Activated gamma-delta T cell treated with Interleukin-2 at 50 U/mL for 16 hours (primary cell): ENCODE measurements at places on chromosomes 3 and 15.

DNA sequence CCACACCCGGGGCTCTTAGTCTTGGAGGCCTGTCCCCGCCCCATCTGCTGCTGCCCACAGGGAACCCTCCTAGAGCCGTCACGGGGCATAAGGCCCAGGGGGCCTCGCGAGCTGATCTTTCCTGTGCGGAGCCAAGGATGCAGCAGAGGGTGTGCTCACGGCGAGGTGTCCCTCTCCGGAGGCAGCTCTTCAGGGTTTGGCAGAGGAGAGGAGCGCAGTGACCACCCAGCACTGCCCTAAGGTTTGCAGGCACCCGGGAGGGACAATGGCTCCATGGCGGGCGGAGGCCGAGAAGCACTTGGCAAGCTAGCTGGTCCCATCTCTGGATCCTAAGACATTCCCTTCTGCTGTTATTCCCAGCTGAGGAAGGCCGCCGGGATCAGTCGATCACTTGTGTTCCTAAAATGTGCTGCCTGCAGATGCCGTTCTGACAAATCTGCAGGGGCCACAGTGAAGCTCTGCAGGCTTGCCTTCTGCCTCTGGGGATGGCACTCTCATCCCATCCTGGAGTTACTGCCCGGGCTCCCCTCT lies 47.4 kb upstream of the PCSK6 start:
- DNase-seq = no peak

GRCh38 chr3:28547677-28548076 lies 199.1 kb upstream of the AZI2 start:
- no peak for DNase-seq

DNA sequence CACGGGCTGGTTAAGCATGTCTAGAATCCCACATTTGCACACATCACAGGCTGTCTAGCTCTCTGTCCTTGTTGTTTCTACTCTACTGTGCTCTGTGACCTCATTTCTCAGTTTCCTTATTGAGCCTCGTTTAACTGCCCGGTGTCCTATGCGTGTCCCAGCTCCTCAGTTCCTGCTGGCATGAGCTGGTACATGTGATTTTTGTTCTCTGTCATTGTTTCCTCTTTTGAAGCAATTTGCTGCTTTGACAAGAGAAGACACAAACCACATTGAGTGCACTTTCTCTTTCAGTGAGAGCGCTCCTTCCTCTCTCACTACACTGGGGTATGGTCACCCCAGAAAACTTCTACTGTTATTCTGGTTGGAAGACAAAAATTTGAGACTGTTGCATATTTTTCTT lies 563.5 kb downstream of the PDCD6IP start:
- no peak for DNase-seq

DNA sequence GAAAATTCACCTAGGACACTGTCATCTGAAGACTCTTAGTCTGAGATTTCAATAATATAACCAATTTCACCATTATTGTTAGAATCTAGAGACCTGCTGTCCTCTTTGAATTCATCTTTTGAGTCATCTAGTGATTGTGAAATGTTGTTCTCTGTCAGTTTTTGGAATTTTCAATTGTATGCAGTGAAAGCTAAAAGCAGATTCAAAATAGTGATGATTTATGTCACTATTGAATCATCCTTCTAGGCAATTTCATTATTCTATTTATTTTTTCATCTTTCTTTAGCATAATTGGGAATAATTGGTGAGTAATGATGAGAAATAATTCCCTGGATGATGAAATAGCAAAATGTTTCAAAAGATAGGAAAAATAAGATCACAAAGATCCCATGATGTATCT lies 101.7 kb upstream of the EIF1B start:
- DNase-seq = no peak

DNA sequence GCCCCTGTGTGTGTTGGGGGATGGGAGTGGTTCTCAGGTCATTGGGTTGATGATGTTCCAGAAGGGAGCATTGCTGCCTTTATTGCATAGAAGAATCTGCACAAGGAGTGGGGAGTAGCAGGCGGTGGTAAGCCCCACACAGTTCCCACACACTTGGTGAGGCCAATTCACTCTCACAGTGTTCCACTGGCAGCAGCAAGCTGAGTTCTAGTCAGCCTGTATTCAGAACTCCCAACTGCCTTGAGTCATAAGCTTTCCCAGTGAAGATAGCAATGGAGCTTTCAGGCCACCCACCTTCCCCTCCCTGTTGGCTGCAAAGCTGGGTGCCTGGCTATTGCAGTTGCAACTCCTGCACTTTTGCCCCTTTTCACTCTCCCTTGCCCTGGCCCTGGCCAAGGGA lies 181.1 kb upstream of the RBMS3 start:
- no peak for DNase-seq
